ENCODE measurements at places on chromosomes 2 and 18.

GRCh38 chr2:177348733-177349693 lies 43.6 kb upstream of the AGPS start:
- DNase-seq: no peak

GRCh38 chr2:223007531-223007930 lies 44.5 kb upstream of the KCNE4 start:
- DNase-seq: no peak

DNA sequence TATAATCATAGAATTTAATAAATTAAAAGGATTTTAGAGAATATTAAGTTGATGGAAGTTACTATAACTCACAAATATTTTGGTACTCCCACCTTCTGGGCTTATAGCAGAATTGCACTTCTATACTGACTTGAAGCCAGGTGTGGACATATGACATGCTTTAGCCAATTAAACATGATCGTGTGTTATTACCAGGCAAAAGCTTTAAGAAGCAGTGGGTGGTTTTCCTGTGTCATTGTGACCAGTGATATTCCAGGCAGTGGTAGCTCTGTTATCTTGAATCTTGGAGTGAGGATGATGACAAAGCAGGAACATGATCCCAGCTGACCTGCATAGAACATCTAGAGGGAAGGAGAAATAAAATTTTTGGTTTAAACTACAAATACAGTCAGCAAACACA lies 370.9 kb upstream of the ZEB2 start:
- no peak for DNase-seq

- DNase-seq: no peak
Measured at GRCh38 chr2:207224791-207225482, 59.2 kb upstream of the KLF7 start.

DNA sequence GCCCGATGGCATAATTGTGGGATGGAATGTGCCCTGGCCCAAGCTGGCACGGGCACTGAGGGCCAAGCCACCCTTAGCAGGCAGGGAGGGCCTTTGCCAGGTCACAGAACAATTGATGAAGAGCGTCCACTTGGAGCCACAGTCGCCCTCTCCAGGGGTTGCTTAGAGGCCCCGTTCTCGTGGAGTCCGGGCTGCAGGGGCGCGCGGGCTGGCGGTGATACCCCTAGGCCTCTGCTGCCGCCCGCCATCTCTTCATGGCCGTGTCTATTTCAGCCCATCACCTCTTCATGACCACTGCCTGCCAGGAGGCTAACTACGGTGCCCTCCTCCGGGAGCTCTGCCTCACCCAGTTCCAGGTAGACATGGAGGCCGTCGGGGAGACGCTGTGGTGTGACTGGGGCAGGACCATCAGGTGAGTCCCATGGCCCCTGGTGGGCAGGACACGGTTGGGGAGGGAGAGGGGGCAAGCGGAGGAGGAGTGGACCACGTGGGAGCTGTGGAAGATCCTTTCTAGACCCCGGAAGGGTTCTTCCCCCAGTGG lies 17.6 kb downstream of the RAMP1 start:
- no peak for DNase-seq

DNA sequence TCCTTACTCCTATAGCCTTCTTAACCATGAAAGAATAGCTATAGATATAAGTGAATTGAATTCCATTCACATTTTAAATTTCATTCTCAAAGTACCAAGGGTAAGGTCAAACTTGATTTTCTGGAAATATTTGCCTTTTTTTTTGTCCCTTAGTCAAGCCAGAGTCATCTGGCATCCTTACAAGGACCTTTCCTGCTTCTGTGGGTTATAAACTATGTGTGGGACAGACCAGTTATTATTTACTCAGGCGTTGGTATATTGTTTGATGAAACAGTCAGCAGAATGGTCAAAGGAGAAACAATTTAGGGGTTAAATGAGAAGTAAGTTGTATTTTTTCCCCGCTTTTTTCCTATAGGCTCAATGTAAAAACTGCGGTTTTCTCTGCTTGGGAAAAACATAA lies 1103.2 kb upstream of the ZEB2 start:
- DNase-seq: no peak

DNA sequence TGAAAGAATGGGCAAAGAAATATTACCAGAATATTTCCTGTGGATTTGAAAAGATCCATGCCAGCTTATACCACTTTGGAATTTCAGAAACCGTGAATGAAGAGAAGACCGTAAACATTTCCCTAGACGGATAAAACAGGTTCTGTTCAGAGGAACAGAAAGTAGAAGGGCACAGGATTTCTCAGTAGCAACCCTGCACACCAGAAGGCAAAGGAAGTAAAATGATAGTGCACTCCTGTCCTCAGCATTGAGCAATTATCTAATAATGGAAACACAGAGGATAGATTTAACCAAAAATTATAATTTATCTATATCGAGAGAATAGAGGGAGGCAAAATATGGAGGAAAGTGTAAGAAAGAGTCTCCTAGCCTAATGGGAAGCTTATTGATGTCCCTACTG lies 87.0 kb upstream of the ITGA6 start:
- DNase-seq: no peak

- no peak for DNase-seq
Measured at GRCh38 chr2:74849228-74849892, 15.4 kb downstream of the HK2 start.

Data from neuronal stem cell (in vitro differentiated cells).